ENCODE measurements at places on chromosomes 3 and 15.

DNA sequence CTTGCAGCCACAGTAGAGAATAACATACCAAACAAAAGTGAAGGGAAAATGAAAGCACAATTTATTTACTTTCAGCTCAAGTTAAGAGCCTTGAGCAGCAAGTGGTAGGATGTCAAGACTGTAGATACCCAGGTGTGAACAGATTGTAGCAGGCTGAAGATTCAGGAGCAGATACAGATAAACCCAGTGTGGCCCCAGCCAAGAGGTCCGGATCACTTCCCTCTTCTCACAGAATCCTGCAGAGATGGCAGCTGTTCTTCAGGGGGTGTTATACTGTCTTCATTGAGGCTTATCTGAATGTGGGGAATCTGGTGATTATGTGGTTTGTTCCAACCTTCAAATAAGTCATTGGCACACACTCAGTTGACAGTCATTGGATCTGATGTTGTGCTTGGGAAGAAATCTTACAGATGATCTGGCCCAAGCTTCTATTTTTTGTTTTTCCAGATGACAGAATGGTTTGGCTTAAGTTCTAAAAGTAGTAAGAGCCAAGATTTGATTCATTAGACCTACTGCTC is 2.2 kb downstream of the STARD9 start:
- peak overlapping the region; percentile 60 for H3K4me3 ChIP-seq
- H3K27ac ChIP-seq: peak overlapping the region; percentile 15
- peaks cover 50% of the 10 kb centered on the region for H3K4me1 ChIP-seq
- no peak for DNase-seq

- H3K4me3 ChIP-seq: no peak overlapping the region
- no peaks in the 10 kb centered on the region for H3K27me3 ChIP-seq
- H3K27ac ChIP-seq: no peak overlapping the region
- no peak for DNase-seq
- H3K36me3 ChIP-seq: peaks cover 69% of the 10 kb centered on the region
These were observed 22.5 kb downstream of the RIOX2 start for GRCh38 chr3:97949743-97950142.

GRCh38 chr3:194806991-194807630 is 121.4 kb downstream of the FAM43A start:
- no peaks in the 10 kb centered on the region for H3K36me3 ChIP-seq
- no peak for DNase-seq
- peaks cover 14% of the 10 kb centered on the region for H3K27me3 ChIP-seq
- H3K4me1 ChIP-seq: no peaks in the 10 kb centered on the region
- no peak overlapping the region for H3K27ac ChIP-seq

DNA sequence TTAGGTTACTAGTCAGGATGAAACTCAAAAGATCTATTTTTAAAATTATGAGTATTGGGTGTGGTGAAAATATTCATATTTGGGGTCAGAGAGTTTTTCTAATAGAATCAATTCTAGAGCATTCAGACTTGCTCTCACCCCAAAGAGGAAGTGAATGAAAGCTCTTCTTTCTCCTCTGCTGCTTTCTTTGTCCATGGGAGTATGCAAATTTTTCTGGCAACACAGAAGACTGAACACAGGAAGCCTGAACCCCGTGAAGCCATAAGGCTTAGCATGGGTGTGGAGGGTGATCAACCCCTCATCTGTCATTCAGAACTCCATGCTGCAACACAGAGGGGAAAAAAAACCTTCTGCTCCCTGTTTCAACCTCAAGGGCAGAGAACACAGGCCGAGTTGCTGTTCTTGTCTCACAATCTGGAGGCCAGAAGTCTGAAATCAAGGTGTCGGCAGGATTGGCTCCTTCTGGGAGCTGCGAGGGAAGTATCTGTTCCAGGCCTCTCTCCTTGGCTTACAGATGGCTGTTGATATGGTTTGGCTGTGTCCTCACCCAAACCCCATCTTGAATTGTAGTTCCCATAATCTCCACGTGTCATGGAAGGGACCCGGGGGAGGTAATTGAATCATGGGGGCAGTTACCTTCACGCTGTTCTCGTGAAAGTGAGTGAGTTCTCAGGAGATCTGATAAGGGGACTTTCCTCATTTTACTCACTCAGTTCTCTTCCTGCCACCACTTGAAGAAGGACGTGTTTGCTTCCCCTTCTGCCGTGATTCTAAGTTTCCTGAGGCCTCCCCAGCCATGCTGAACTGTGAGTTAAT is 33.7 kb upstream of the CD47 start:
- H3K27me3 ChIP-seq: no peaks in the 10 kb centered on the region
- peaks cover 27% of the 10 kb centered on the region for H3K36me3 ChIP-seq
- peaks cover 49% of the 10 kb centered on the region for H3K4me1 ChIP-seq
- H3K27ac ChIP-seq: peak overlapping the region; percentile 89

DNA sequence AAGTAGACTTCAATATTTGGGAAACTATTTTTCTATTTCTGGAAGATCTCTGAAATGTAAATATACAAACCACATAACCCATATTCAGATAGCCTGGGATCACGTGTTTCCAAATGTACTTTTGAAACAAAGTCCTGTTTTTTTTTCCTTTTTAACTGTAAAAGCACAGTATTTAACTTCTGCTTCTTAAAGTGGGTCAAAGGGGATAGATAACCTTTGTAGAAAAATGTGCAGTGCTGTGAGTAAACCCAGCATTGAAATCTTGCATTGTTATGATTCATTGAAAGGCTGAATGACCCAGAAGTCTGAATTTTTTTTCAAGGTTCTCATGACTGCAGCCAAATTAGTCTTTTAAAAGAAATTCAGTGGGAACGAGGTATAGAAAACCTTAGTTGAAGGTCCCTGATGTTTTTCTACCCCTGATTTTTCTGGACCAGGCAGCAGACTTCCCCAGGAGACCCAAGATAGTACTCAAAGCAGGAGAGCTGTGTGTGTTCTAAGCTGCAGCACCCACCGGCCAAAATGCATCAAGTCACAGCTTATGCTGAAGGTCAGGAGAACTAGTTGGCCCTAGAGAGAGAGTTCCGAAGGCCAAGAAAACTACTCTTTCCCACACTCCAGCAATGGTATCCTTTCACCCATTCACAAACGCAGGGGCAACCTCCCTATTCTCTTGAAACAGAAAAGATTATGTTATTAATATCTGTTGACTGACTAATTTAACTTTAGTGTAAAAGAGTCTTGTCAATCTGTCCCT is 43.6 kb upstream of the APH1B start:
- H3K27ac ChIP-seq: peak overlapping the region; percentile 62
- no peaks in the 10 kb centered on the region for H3K27me3 ChIP-seq
- no peak for DNase-seq
- H3K4me1 ChIP-seq: peaks cover 62% of the 10 kb centered on the region
- H3K4me3 ChIP-seq: peak overlapping the region; percentile 34

DNA sequence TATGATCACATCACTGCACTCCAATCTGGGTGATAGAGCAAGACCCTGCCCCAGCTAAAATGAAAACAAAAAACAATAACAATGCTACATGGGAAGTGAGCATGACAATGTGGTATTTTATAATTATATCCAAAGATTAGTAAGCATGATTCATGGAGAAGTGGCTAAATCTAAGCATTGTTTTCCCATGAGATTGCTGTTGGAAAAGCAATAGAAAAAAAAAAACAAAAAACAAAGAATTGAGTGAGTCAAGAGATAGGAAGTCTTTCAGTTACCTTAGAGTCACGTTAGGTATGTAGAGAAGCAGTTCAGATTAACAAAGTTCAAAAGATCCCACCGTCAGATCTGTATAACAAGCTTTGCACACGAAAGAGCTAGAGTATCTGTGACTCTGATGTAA is 210.3 kb upstream of the CNTN6 start:
- no peaks in the 10 kb centered on the region for H3K27me3 ChIP-seq
- H3K4me1 ChIP-seq: no peaks in the 10 kb centered on the region
- no peaks in the 10 kb centered on the region for H3K36me3 ChIP-seq
- H3K27ac ChIP-seq: no peak overlapping the region
- H3K4me3 ChIP-seq: no peak overlapping the region
